Stimulated activated naive B cell treated with anti-CD40 and anti-IgM and Interleukin-4, amounts not matched to agents 10 μg/mL and 1 μg/mL and 100 μg/mL, for 72 hours (primary cell): ENCODE measurements at places on chromosomes 6 and 20.

GRCh38 chr6:126531840-126532239 lies 191.9 kb downstream of the CENPW start:
- no peak for DNase-seq

DNA sequence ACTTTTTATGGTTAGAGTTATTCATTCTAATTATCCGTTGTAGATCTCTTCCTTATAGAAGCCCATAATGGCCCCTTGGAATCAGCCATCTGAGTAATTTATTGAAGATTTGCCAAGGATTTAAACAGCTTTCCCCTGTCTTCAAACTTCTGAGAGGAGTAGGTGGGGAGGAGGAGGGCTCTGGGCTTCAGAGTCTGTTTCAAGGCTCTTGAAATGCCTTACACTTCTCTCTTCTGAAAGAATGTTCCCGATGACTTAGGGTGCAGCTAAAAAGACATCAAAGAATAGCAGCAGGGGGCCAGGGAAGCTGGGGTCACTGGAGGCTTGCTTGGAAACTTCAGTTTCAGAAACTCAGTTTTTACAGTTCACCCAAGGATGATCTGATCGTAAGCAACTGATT lies 165.3 kb downstream of the ZDHHC14 start:
- DNase-seq = no peak

GRCh38 chr6:139655783-139656705 lies 281.6 kb upstream of the CITED2 start:
- no peak for DNase-seq

- no peak for DNase-seq
Observed at GRCh38 chr6:94845742-94846141, 731.6 kb upstream of the MANEA start.

DNA sequence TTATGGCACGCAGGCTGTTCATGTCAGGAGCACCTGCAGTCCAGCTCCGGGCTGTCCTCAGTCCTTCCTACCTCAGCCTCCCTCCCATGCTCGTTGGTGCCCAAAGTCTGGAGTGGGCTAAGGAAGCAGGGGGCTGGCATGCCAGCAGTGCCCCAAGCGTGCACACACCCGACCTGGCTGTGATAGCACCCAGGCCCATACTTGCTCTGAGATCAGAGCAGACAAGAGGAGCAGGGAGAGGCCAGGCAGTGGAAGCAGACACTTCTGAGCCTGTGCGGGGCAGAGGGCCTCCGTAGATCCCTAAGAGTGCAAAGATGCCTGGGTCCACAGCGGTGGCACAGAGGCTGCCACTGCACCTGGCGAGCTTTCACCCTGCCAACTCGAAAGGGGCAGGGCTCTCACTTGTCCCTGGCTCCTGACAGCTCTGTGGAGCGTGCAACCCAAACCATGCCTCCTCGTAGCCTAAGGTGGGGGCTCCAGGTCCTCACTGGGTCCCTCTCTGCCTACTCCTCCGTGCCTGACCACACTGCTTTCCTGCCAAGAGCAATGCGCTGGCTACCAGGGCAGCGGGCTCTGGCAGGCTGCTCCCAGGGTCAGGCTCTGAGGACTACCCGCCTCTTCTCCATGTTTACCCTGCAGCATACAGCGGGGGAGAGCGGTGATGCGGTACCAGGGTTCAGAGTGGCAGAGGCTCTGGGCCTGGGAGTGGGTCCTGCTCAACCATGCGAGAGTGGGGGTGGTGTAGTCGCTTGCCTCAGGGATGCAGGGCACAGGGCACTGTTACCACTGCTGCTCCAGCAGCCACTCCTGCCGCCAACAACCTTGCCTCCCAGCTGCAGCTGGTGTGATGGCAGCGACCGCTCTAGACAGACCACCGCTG lies 59.5 kb downstream of the MANEA start:
- DNase-seq = no peak
